Daoy (cell line): ENCODE measurements at places on chromosomes 11 and 22. TPM values are rescaled to one million over a fixed set of nuclear protein-coding genes. Genes with fewer than 3 reads are reported as not detected.

Gene CHRM4
- not detected in 2 replicates for total RNA-seq

GRCh38 chr22:30474683-30475424 lies 3.0 kb upstream of the SEC14L3 start:
- no peak for DNase-seq

Gene CHRNA10
- 0.27 and 0.86 TPM in 2 replicates for total RNA-seq

DNA sequence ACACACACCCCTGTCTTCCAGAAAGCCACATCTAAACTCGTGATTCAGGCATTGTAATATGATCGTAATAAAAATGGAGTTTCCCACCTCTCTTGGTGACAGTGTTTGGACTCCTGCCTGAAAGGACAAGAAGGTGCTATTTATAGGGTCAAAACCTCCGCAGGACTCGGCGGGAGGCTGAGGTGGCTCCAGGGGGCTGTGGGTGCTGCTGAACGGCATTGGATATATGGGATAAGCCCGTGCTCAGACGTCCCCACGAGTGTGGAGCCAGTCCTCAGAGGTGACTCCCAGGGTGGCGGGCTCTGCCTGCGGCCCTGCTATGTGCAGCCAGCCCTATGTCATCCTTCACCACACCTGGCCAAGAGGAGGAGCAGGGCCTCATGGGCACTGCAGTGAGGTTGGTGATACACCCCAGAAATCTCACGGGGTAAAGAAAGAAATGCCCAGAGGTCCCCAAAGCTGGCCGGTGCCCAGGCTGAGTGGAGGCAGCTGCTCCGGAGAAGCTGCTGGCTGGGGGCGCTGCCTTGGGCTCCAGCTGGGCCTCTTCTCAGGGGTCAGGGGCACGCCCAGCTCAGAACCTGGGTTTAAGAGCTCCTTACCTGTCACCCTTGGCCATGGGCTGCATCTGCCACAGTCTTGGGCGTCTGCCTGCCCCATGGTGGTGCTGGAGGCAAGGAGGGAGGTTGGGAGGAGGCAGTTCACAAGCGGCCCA lies 5.1 kb upstream of the OSBPL5 start:
- no peak for DNase-seq

DNA sequence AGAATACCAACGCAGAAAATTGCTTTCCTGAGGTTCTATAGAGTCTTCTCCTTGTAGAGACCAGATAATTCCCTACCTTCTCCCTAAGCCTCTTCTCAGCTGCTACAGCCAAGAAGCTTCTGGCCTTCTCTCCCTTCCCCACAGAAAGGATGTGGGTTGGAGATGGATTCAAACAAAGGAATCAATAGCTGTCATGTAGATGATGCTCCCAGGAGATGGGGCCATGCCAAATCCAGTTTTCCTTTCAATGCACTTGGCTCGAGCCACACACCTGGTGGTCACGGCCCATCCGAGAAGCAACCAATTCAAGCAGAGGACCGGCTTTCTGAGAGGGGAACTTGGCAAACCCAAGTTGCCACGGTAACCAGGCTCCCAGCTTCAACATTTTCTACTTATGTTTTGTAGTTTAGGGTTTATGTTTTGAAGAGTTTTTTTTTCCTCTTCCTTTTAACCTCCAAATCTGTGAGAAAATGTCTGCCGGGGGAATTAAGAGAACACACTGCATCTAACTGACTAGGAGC lies 31.3 kb upstream of the OPCML start:
- DNase-seq, result no peak

GRCh38 chr22:32204856-32205722 lies at the start of gene RFPL2:
Gene RFPL2 (minus strand): TSS chr22:32205073. CDS start chr22:32202451, 2,622 bp downstream.
- peak; percentile 93 for DNase-seq
